ENCODE measurements at places on chromosomes 11 and 22.

DNA sequence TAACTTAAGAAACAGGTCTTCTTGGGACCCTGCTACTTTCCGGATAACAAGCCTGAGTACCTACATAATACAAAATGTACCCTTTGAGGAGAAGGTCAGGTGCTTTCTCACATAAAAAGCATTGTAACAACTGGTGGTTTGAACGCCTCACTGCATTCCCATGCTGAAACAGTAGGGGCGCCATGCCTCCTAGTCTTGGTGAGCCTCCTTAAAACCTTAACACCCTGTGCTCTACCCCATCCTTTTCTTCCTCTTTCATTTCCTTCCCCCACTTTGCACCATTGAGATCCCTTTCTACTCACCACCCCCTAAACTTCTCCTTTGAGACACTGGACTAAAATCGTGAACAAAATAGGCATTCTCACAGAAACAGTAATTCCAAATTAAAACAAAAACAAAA lies 729.3 kb downstream of the NTM start:
- DNase-seq = no peak

DNA sequence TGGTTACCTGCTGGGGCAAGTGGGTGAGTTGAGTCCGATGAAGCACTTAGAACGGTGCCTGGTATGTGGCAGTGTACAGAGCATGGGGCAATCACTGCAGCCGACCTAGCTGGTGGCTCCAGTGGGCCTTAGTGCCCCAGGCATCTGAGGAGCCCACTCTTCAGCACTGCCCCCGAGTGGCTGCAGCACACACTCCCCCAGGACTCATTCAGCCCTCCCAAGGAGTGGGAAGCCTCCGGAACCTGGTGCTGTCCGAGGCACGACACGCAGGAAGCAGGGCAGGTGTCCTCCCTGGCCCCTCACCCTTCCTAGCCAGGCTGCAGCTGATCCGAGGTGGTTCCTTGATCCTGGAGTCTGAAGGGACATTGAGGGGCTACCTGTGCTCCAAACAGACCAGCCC lies 42.4 kb upstream of the PRODH start:
- DNase-seq = no peak

- no peak for DNase-seq
Observed at GRCh38 chr22:20243176-20243536, 25.0 kb downstream of the RTN4R start.

DNA sequence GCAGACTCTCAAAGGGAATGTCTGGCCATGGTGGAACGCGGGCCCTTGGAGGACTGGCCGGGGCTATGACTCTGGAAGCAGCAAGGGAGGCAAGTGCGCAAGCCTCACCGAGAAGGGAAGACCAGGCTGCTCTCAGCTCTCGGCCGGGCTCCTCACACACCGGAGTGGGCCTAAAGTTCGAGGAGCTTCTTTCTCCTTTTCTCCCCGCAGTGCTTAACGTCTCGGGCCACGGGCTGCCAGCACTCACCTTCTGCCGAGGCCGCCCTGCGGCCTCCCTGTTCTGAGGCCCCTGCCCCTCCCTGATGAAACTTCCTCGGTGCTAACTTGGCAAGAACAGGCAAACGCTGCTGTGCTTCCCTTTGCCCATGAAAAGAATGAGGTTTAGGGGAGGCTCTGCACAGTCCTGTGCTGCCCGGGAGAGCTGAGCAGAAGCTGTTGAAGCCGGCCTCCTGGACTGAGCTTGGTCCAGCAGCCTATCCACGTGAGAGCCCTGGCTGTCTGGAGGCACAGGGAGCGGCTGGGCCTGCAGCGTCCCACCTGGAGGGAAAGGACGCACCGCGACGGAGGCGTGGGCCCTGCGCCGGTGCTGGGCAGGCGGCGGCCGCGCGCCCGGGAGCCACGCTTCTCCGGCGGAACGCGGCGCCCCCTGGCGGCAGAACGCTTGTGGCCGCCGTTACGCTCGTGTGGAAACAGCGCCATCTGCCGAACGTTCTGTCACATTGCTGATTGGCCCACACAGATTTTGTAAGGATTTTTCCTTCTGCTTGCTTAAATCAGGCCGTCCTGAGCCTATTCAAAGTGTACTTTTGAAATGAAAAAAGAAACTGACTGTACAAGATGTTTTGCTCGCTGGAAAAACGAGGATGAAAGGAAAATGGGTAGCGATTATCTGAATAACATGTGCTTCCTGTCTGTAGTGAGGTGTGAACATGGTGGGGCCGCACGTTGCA lies 65.0 kb upstream of the TMEM45B start:
- peak; percentile 95 for DNase-seq

GRCh38 chr11:129881570-129882170 lies 13.7 kb downstream of the NFRKB start:
- DNase-seq = no peak

Measured in upper lobe of left lung (tissue), 6 donors.